Fibroblast of villous mesenchyme (primary cell): ENCODE measurements at places on chromosomes 1 and 21. TPM values are rescaled to one million over a fixed set of nuclear protein-coding genes. Genes with fewer than 3 reads are reported as not detected.

GRCh38 chr1:167991546-167991945 is 54.7 kb upstream of the MPC2 start:
- no peak for DNase-seq

GRCh38 chr1:204376919-204377799 is 17.4 kb upstream of the PLEKHA6 start:
- no peak for DNase-seq

TSSK3 gene
- 0.86 and 0.97 TPM in 2 replicates for total RNA-seq

DNA sequence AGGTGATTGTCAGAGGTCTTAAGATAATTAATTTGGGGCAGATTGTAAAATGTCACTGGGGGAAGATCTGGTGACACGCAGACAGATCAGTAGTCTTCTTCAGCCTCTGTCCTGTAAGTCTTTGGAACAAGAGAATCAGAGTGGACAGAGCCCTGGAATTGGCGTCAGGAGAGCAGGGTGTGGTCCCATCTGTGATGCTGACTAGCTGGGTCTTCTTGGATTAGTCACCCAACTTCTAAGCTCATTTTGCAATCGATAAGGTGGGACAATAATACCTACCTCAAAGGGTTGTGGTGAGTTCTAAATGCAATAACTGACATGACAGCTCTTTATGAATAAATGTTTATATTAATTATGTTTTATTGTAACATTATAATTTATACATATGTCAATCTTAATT is 4.8 kb downstream of the FASLG start:
- peak; percentile 23 for DNase-seq

NBPF10 gene
- total RNA-seq: 1.3 and 2.3 TPM in 2 replicates

DNA sequence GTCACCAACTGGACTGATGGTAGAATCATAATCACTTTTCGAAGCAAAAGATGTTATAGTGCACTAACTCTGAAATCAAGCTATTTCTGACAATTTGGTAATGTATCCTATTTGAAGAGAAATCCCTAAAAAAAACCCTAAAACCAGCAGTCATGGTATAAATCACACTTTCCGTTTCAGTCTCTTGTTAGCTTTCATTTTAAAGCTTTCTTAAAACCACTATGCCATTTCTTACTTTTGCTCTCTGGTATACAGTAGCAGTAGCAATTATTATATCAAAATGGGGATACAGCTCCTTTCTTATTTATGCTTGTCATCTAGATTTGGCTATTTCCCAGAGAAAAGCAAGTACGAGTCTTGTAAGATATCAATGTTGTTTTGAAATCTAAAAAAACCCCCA is 323.3 kb downstream of the KCTD3 start:
- no peak for DNase-seq

GRCh38 chr1:23556635-23557470 is 2.4 kb downstream of the ID3 start:
- peak; percentile 87 for DNase-seq

GRCh38 chr1:234735916-234736315 is 125.9 kb upstream of the IRF2BP2 start:
- DNase-seq: no peak

- DNase-seq: no peak
Measured at GRCh38 chr1:87598429-87598828, 269.7 kb downstream of the LMO4 start.

- DNase-seq: peak; percentile 8
Measured at GRCh38 chr1:62230718-62231117, 36.1 kb downstream of the L1TD1 start.

SPRR1B gene
- total RNA-seq: not detected in 2 replicates

DNA sequence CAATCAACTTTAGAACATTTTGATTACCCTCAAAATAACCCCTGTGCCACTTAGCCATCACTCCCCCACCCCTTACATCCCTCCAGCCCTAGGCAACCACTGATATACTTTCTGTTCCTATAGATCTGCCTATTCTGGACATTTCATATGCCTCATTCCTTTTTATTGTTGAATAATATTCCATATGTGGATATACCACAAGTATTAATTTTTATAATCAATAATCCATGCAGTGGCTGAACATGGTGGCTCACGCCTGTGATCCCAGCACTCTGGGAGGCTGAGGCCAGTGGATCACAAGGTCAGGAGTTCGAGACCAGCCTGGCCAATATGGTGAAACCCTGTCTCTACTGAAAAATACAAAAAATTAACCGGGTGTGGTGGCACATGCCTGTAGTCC is 20.1 kb upstream of the MED18 start:
- no peak for DNase-seq

- peak; percentile 25 for DNase-seq
Measured at GRCh38 chr1:100443811-100444571, 91.7 kb downstream of the CDC14A start.

GRCh38 chr21:27412530-27412929 is 445.6 kb upstream of the ADAMTS5 start:
- DNase-seq: no peak

GPATCH4 gene
- total RNA-seq: 15.1 and 24.2 TPM in 2 replicates

DNA sequence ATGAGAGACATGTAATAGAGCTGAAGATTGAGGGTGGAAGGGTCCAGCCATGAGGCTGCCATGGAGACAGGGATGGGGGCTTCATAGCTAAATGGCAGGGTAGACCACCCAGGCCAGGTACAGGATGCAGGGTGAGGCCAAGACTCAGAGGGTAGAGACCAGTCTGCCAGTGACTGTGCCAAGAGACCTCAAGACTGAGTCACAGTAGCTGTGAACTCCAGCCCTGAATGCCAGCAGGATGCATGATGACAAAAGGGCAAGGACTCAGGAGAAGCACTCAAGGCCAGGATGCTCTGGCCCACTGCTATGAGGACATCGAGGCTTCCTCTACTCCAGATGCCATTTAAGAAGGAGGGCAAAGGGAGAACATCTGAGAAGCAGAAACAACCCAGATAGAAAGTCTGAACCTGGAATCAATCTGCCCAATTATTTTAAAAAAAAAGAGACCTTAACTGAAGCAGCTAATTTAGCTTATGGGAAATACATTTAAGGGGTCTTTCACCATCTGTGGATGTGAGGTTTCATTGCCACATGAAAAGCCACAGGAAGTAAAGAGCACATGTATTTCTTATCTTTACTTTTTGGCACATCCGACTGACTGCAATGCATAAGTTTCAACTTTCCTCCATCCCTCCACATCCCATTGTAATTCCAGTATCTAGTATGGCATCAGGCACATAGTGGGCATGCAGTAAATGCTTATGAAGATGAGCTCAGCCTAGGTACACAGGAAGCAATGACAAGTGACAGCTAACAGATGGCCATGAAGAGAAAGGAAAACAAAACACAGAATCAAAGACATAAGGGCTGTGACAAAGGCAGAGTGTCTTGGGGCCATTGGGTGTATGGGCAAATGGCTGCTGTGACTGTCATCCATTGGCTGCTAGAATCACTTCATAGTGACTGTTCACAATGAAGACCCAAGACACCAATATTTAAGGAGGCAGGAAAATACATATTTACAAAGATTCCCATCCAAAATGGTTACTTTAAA is 40.2 kb downstream of the SUSD4 start:
- DNase-seq: no peak

- peak; percentile 4 for DNase-seq
Measured at GRCh38 chr1:71857862-71858261, 424.5 kb downstream of the NEGR1 start.

GRCh38 chr1:193697115-193697762 is 510.8 kb upstream of the B3GALT2 start:
- no peak for DNase-seq

GRCh38 chr1:207993477-207994445 is 82.8 kb upstream of the CD34 start:
- DNase-seq: no peak

RAVER2 gene
- total RNA-seq: 7.1 and 9.1 TPM in 2 replicates

DNA sequence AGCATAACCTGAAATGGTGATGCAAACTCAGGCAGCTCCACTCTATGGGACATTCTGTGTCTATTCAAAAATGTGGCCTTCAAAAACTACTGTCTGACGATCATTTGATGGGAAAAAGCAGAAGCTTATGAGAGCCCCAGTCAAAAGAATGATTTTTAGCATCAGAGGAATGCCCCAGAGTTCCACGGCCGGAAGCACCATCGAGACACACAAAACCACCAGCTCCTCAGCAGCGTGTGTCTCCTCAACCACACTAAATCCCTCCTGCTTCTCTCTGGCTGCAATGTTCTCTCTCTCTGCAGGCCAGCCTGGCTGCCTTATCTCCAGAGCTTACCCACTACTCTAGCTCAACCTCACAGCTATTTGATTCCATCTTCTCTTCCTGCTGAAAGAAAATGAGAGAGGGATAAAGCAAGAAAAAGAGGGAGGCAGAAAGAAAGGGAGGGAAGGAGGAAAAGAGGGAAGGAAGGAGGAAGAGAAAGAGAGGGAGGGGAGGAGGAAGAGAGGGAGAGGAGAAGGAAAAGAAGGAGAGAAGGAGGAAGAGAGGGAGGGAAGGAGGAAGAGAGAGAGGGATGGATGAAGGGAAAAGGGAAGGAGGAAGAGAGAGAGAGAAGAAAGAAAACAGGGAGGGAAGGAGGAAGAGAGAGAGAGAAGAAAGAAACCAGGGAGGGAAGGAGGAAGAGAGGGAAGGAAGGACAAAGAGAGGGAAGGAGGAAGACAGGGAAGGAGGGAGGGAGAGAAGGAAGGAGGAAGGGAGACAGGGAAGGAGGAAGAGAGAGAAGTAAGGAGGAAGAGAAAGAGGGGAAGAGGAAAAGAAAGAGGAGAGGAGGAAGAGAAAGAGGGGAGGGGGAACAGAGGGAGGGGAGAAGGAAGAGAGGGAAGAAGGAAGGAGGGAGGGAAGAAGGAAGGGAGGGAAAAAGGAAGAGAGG is 33.5 kb upstream of the LAPTM5 start:
- peak; percentile 48 for DNase-seq

CLCA1 gene
- under 0.01 TPM in 1 of 2 replicates, not detected in the other for total RNA-seq

- no peak for DNase-seq
Measured at GRCh38 chr1:156244126-156244525, 2.1 kb downstream of the BGLAP start.

DNA sequence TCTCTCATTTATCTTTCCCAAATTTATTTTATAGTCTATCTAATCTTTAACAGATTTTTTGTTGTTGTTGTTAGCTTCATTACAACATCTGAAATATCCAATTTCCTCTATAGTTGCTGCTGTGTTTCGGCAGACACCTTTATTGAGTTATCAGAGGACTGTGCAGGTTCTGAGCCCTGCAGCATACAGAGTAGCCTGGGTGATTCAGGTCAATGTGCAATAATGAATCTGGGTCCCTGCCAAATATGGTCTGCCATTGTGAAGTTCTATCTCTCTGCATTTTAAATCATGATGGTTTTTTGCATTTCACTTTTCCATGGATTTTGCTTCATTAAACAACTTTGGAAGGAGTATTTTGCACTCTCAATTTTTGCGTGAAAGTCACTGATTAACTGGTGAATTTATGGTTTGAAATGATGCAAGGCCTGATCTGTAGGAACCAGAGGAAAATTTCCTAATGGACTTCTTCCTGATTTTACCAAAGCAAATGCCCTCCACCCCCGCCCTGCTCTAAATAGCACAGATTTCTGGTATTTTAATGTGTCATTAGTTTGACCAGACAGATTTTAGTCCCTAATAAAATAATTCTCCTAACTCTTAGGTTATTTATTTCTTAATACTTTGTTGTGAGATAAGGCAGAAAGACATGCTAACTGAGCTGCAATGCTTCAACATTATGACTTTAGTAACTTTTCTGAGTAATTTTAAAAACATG is 402.3 kb downstream of the PTBP2 start:
- peak; percentile 71 for DNase-seq

DNA sequence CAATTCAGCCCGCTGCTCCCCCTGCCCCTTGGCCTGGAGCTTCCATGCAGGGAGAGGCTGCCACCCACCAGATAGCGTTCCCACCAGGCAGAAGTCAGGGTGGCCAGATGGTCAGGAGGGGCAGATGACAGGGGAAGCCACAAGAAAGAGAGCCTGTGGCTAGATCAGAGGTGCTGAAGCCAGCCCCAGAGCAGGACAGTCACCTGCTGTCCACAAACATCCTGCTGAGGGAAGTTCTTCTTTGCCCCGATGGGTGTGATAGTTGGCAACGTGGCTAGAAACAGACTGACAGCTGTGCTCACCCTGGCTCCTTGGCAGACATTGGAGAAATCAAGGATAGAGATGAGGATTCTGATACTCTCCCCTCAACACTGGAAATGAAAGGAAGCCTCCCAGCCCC is 27.2 kb upstream of the SRP9 start:
- no peak for DNase-seq

DNA sequence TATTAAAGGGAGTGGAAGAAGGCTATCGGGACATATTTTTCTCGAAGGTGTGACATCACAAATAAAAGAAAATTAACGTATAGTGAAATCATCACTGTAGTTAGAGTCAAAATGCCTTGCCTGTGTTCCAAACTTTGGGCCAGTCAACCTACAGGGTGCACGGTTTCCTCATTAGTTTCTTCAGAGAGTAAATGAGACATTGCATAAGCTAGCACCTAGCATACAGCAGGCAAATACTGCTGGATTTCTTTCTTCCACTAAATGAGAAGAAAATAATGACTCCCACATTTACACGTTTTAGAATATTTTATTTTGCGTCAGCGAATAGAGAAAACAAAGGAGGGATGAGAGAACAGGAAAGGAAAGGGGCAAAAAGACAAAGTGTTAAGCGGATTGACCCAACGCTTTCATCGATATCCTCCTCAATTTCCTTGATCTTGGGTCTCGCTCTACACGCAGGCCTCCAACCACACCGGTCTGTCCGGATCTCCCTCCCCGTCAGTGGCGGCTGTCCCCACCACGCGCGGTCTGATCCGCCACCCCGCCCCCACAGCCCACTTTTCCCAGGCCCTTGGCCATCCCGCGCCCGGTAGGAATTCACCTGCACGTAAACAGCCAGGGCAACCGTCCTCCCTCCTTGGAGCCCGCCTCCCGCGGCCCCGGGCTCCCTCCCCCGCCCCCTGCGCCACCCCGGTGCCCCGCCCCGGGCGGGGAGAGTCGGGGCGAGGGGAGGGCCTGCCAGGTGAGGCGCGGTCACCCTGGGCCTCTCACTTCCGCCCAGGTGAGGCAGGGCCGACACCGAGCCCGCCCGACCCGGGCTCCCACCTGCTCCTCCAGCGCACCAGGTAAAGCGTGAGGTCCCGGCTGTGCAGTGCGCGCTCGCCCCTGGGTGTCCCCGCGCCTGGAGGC is at the start of gene PATJ:
Gene PATJ (plus strand): TSS at position 770 of the 909 bp plus-strand sequence. CDS start 20,413 bp downstream, outside the sequence.
- peak; percentile 6 for DNase-seq
